Suprapubic skin (tissue), 4 donors: ENCODE measurements at places on chromosomes 16 and 17. TPM values are rescaled to one million over a fixed set of nuclear protein-coding genes. Genes with fewer than 3 reads are reported as not detected.
A peak's percentile ranks its signal among the peaks of the same experiment; 100 is the strongest.

- H3K36me3 ChIP-seq = no peaks in the 10 kb centered on the region
- H3K27ac ChIP-seq = no peak overlapping the region
- H3K4me3 ChIP-seq = no peak overlapping the region
- no peak for DNase-seq
- H3K27me3 ChIP-seq = no peaks in the 10 kb centered on the region
Observed at GRCh38 chr16:23290189-23291062, 11.7 kb upstream of the SCNN1B start.

The SEPTIN1 gene
- not detected for total RNA-seq

GRCh38 chr17:72470734-72471133, 349.9 kb downstream of the SOX9 start:
- no peaks in the 10 kb centered on the region for H3K36me3 ChIP-seq
- no peak overlapping the region for H3K4me3 ChIP-seq
- DNase-seq = no peak
- H3K4me1 ChIP-seq = peaks cover 33% of the 10 kb centered on the region
- no peak overlapping the region for H3K27ac ChIP-seq

DNA sequence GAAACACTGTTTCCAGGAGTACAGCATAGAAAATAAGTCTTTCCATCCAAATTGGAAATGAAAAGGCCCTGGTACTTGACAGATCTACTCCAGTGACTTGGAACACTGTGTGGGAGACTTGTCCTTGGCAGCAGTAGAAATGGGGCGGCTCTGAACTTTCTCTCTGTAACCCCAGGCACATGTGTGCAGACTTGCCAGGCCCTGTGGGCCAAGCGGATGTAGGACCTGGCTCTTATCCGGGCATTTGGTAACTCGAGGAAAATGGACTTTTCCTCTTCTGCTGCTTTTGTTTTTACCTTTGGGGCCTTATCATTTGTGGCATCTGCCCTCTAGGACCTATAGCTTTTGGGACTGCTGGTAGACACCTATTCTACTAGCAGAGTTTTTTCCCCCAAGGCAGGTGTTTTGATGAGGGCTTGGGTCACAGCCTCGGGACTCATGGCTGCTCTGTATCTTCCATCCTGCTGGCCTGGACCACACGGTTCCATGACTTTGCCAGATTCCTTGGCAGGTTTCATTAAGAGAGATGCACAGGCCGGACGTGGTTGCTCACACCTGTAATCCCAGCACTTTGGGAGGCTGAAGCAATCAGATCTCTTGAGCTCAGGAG, 43.5 kb downstream of the SMPD3 start:
- no peak overlapping the region for H3K27ac ChIP-seq
- peaks cover 3% of the 10 kb centered on the region for H3K27me3 ChIP-seq
- no peaks in the 10 kb centered on the region for H3K36me3 ChIP-seq
- H3K4me1 ChIP-seq = no peaks in the 10 kb centered on the region

GRCh38 chr17:70875729-70876310, 706.5 kb downstream of the KCNJ2 start:
- no peak overlapping the region for H3K27ac ChIP-seq
- no peak overlapping the region for H3K4me3 ChIP-seq
- DNase-seq = no peak
- no peaks in the 10 kb centered on the region for H3K36me3 ChIP-seq
- H3K4me1 ChIP-seq = peaks cover 8% of the 10 kb centered on the region

The PMFBP1 gene
- total RNA-seq = 1.8 TPM

DNA sequence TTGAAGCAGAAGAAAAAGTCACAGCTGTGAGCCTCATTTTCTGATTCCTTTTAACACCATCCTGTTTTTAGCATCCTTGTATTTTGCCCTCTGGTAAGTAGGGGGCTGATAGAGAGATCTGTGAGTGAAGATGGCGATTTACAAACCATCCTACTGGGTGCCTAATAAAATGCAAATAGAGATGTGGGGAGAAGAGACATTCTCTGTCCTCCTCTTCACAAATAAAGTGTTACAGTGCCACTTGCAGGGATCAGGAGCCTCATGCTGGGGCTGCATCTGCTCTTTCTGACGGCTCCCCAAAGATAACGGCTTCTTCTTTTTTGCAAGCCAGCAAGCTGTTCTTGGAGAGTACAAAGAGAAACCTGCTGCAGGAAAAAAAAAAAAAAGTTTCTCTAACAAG, 418.6 kb downstream of the TOX3 start:
- H3K27me3 ChIP-seq = no peaks in the 10 kb centered on the region
- no peak for DNase-seq
- H3K27ac ChIP-seq = no peak overlapping the region
- no peak overlapping the region for H3K4me3 ChIP-seq
- H3K4me1 ChIP-seq = no peaks in the 10 kb centered on the region
- no peaks in the 10 kb centered on the region for H3K36me3 ChIP-seq

DNA sequence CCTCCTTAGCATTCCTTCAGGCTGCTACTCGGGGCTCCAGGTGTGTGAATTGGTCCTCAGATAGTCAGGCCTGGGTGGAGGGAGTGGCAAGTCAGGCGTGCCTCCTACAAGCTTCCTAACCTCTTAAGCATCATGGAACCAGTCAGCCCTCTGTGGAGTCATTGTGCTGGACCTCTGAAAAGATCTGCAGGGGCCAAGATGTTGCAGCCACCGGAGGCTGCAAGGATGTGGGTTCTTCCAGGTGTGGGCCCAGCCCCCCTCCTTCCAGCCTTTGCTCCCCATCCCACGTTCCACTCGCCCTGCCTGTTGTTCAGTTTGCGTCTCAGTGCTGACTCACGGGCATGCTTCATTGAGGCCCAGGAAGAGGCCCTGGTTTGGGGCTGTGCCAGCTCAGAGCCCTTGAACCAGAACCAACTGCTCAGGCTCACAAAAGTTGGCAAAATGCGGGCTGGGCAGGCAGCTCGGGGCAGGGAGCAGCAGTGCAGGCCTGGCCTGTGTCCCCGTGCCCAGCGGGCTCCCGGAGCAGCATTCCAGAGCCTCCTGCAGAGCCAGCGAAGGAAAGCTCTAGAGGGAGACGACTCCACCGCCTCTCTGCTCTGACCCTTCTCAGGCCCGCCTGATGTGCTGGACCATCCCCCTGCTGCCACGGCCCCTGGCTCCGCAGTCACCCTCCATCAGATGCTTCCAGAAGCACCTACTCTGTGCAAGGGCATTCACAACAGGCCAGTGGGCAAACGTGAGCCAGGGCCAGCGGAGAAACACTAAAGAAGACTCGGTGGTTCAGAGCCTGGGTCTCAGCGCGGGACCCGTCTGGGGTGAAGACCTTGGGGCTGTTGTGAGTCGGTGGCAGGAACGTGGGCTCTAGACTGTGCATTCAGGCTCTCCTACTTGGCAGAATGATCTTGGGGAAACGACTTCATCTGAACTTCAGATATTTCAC, 7.5 kb downstream of the LDHD start:
- H3K27me3 ChIP-seq = no peaks in the 10 kb centered on the region
- H3K4me1 ChIP-seq = peaks cover 73% of the 10 kb centered on the region
- peak; percentile 86 for DNase-seq
- H3K36me3 ChIP-seq = peaks cover 2% of the 10 kb centered on the region
- peak overlapping the region; percentile 90 for H3K27ac ChIP-seq

DNA sequence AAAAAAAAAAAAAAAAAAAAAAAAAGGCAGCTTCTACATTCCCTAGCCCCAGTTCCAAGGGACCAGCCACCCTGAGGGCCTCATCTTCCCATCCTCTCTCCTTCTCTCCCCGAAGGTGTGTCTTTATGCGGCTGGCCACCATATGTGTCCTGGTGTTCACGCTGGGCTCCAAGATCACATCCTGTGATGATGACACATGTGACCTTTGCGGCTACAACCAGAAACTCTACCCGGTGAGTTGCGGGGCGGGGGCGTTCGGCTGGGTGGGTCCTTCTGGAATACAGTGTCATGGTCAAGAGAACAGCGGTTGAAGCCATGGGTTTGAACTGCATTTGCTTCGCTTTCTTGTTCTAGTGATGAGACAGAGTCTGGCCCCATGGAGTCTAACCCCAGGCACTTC, 22.6 kb upstream of the COQ7 start:
- no peak overlapping the region for H3K27ac ChIP-seq
- H3K4me1 ChIP-seq = no peaks in the 10 kb centered on the region
- no peak for DNase-seq

The TERB1 gene
- total RNA-seq = not detected

The KRTAP1-1 gene
- 46.0 TPM for total RNA-seq

DNA sequence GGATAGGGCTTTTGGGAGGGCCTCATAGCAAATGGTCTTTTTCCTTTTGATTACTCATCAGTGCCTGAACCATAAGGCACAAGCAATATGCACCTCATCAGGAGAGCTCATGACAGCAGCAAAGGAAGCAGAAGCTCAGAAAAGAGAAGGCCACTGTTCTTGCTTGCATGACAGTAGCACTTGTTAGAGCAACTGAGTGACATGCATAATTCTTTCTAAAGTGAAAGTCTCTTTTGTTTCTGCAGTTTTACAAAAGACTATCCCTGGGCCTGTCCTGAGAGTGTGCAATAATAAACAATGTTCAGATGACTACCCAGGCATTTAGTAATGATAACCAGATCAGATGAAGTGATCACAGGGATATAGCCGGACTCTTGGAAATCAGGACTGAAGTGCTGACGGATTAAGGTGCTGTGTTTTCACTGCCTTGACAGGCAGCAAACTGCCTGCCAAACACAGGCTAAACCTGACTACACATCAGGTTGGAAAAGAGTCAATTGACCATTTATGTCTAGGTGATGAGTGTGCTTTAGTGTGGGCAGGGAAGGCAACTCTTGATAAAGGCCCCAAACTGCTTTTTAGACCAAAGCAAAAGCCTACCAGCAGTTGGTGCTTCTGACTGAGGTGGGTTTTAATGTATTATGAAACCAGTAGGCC, 1860.3 kb downstream of the TP53TG3F start:
- H3K4me1 ChIP-seq = no peaks in the 10 kb centered on the region
- no peak overlapping the region for H3K27ac ChIP-seq
- no peak for DNase-seq
- no peaks in the 10 kb centered on the region for H3K36me3 ChIP-seq
- no peaks in the 10 kb centered on the region for H3K27me3 ChIP-seq
- no peak overlapping the region for H3K4me3 ChIP-seq

The HGS gene
- total RNA-seq = 102 TPM

The CES5A gene
- 0.60 TPM for total RNA-seq

DNA sequence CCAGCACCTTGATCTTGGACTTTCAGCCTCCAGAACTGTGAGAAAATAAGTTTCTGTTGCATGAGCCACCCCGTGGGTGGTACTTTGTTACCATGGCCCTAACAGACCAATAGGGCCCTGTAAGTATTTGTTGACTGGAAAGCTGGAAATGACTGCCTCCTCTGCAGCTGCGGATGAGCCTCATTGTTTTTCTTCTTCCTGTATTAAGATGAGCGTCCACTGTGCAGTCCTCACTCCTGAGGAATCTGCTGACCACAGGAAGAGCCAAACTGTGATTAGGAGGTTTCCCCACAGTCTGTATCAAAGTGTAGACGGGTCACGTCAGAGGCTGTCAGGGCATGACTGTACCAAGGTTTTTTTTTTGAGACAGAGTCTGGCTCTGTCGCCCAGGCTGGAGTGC, 12.2 kb upstream of the AKTIP start:
- DNase-seq = peak; percentile 28
- H3K4me3 ChIP-seq = no peak overlapping the region
- H3K27ac ChIP-seq = no peak overlapping the region
- no peaks in the 10 kb centered on the region for H3K36me3 ChIP-seq

GRCh38 chr16:66471716-66472393, 44.8 kb downstream of the BEAN1 start:
- peak; percentile 40 for DNase-seq
- H3K4me1 ChIP-seq = no peaks in the 10 kb centered on the region
- H3K27ac ChIP-seq = no peak overlapping the region
- no peaks in the 10 kb centered on the region for H3K36me3 ChIP-seq
- no peaks in the 10 kb centered on the region for H3K27me3 ChIP-seq

The CDH3 gene
- 60.1 TPM for total RNA-seq

GRCh38 chr16:15599303-15600070, 43.5 kb downstream of the MARF1 start:
- H3K27me3 ChIP-seq = no peaks in the 10 kb centered on the region
- H3K4me1 ChIP-seq = no peaks in the 10 kb centered on the region
- no peak for DNase-seq
- H3K4me3 ChIP-seq = no peak overlapping the region

The CCL2 gene
- total RNA-seq = 26.9 TPM
